ENCODE measurements at places on chromosomes 1 and 21.
A peak's percentile ranks its signal among the peaks of the same experiment; 100 is the strongest.

DNA sequence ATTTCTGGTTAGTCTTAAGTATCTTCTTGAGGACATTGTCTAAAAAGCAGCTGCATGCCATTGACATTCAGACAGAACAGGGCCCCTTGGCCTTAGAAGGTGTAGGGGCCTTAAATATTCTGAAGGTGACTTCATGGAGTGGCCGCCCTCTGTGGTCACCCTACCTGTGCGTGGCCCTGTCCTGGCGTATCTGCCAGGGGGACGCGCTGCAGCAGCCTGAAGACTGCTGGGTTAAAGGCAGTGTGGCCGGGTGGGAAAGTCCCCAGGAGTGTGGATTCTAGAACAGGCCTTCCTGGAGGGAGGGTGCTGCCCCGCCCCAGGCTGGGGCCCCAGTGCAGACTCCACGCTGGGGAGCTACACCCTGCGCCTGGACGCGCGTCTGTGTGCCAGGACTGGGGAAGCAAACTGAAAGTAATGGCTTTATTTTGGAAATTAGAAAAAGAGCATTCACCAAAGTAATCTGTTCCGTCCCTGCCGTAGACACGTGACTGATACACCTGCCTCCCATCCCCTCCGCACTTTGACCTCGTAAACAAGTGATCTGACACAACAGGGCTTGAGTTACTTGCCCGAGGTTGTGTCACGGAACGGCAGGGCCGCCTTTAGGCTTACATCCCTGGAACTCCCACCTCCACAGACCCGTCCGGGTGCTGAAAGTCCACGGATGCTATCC lies 1.8 kb downstream of the AGPAT3 start:
- peak; percentile 54 for DNase-seq

DNA sequence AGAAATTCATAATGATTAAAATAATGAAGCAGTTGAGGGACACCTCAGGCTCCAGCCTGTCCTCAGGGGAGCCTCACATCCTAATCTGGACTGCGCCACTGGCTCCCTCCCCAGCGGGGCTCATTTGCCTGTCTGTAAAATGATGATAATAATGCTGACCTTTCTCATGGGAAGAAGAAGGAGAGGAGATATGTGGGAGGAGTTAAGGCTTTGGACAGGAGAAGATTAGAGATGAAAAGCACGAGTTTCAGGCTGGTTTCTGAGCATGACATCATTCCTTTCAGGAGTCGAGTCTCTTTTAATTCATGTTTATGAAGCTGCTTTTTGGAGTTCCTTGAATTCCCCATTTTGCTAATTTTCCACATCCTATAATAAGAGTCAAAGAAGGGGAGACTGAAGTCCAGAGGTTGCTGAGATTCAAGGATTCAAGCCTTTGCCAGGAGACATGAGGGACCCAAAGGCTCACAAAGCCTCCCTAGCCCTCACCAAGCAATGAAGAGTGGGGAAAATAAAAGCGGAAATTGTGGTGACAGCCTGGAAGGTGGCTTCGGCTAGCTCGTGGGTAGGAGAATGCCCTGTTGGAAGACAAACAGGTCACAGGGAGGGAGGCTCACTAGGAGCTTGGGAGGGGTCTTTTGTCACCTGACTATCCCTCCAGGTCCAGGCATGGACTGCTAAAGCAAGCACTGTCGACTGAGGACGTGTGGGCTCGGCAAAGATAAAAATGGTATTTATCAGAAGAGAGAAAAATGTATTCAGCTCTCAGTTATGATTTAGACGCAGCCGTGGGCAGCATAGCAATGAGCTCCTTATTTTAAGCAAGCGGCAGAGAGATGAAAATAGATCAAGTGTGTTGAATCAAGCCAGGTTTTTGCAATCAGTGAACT lies 27.5 kb upstream of the STMN1 start:
- DNase-seq: no peak

GRCh38 chr1:154272217-154272998 lies at the start of gene HAX1:
HAX1 (plus strand) TSS chr1:154272629; CDS start chr1:154272724, 95 bp downstream.
- DNase-seq: peak; percentile 83

GRCh38 chr1:220335668-220336067 lies 63.4 kb upstream of the RAB3GAP2 start:
- no peak for DNase-seq
